ENCODE measurements at places on chromosomes 7 and 10. TPM values are rescaled to one million over a fixed set of nuclear protein-coding genes. Genes with fewer than 3 reads are reported as not detected.
A peak's percentile ranks its signal among the peaks of the same experiment; 100 is the strongest.

GPRIN2 gene
- polyA plus RNA-seq: not detected

ADIRF gene
- 184 TPM for polyA plus RNA-seq

CLRN3 gene
- polyA plus RNA-seq: not detected

MBL2 gene
- polyA plus RNA-seq: not detected

KAZALD1 gene
- polyA plus RNA-seq: 34.4 TPM

PWWP2B gene
- 0.66 TPM for polyA plus RNA-seq

SKIDA1 gene
- polyA plus RNA-seq: 0.80 TPM

DLX5 gene
- not detected for polyA plus RNA-seq

GRCh38 chr10:8181496-8182157 is 127.1 kb downstream of the GATA3 start:
- DNase-seq: no peak

- DNase-seq: peak; percentile 8
Measured at GRCh38 chr7:115478426-115478825, 552.1 kb downstream of the TFEC start.

- DNase-seq: peak; percentile 81
Measured at GRCh38 chr7:16916105-16916639, 34.4 kb upstream of the AGR3 start.

DNA sequence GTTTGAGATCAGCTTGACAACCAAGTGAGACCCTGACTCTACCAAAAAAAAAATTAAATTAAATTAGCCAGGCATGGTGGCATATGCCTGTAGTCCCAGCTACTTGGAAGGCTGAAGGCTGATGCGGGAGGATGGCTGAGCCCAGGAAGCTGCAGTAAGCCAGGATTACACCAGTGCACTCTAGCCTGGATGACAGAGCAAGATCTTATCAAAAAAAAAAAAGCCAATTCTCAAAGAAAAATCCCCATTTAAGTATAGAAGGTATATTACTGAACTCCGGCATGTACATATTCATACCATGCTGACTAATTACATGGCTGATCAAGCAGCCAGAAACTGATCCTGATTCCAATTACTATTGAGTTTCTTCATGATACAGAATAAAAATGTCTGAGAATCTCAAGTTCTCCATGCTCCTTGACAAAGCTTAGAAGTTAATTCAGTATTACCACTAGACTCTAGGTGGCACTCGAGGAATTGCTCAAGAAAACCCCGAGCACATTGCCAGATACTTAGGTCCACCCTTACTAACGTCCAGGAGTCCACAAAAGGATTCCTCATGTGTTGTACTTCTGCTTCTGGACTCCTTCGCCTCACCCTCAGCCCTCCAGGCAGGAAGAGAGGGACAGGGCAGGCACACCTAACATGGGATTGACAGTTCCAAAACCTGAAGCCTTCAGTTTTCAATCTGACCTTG is 148.9 kb downstream of the PARD3 start:
- peak; percentile 96 for DNase-seq

DNA sequence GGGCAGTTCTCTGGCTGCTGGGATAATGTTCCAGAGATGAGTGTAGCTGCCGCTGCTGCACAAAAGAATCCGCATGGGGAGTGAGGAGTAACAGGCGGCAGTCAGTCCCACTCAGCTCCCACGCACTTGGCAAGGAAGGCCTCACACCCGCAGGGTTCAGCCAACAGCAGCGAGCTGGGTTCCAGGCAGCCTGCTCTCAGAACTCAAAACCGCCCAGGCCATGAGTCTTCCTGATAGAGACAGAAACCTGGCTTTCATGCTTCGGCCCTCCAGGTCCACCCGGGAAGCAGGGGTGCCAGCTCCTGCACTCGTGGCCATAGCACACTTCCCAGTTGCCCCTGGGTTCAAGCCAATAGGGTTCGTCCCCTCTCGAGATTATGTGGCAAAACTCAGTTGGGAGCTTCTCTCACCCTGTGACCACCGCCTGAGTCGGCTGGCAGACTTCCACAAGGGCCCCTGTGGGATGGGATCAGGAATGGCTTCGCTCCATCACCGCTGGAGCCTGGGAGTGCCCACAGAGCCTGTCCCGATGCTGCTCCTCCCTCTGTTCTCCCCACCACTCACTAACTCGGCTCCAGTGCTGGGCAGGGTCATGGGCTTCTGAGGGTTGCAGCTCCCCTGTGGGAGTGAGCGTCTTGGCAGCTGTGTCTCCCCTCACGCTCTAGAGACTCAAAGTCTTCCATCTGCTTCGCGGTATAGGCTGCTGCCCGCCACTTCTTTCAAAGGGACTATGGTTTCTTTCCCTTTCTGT is 20.6 kb downstream of the CLRN3 start:
- peak; percentile 56 for DNase-seq

DNA sequence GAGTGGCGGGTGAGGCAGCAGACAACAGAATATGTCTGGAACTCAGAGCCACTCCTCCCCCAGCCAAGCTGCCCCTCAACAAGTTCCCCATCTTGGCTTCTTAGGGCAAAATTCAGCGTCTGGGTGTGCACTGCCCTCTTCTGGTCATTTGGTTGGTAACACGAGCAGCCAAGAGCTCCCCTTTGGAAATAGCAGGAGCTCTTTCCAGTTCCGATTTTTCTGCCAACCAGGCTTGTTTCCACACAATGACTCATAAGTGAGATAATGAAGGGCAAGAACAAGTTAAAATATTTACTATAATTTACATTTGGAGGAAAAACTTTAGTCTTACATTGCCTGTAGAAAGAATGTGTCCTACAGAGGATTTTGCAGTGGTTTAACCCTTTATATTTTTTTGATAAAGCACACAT is 70.5 kb downstream of the ADCYAP1R1 start:
- DNase-seq: peak; percentile 91

DNA sequence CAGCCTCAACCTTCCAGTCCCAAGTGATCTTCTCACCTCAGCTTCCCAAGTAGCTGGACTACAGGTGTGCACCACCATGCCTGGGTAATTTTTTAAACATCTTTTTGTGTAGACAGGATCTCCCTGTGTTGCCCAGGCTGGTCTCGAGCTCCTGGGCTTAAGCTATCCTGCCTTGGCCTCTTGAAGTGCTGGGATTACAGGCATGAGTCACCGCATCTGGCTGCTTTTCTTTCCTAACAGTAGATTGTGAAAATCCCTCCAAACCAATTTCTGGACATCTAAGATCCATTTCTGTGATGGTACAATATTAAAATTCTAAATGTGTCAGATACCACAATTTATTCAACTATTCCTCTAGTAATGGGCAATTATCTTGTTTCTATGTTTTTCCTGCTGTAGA is 38.7 kb downstream of the RAB18 start:
- DNase-seq: peak; percentile 75

GRCh38 chr7:73451780-73452398 is 18.3 kb downstream of the FZD9 start:
- DNase-seq: peak; percentile 73

DNA sequence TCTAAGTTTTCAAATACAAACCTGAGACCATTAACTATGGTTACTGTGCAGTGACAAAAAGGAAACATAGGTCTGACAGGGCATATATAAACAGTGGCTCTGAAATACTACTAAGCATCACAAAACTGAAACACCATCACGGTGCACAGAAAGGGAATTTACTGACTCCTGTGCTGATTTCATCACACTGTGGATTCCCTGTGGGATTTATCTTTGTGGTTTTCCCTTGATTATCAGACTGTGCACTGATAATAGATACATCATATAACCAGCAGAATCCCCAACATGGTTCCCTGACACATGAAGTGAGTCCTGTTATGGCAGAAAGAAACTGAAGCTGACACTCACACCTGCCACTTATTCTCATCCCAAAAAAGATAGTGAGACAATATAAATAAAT is 676.3 kb upstream of the KCND2 start:
- no peak for DNase-seq

GRCh38 chr10:122852261-122852660 is 6.6 kb upstream of the CUZD1 start:
- peak; percentile 35 for DNase-seq

GRCh38 chr10:114386452-114386851 is 17.9 kb downstream of the AFAP1L2 start:
- no peak for DNase-seq

DNA sequence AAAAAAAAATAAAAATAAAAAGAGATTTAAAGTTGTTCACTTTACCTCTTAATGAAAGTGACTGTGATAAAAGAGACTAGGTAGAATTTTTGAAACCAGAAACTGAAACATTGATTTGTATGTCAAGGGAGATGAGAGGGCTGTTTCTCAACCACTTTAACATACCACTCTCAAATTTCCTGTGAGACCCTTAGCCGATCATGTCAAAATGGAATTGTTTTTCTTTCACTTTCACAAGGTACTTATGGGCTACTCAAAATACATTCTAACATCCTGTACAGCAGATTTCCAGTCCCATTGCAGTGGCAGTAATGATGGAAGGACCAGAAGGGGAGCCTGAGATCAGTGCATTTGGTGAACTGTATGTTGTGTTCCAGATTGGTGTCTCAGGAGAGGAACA is 261.2 kb downstream of the PPP1R3A start:
- DNase-seq: no peak

GRCh38 chr7:85713171-85713570 is 526.3 kb upstream of the SEMA3D start:
- DNase-seq: no peak

DNA sequence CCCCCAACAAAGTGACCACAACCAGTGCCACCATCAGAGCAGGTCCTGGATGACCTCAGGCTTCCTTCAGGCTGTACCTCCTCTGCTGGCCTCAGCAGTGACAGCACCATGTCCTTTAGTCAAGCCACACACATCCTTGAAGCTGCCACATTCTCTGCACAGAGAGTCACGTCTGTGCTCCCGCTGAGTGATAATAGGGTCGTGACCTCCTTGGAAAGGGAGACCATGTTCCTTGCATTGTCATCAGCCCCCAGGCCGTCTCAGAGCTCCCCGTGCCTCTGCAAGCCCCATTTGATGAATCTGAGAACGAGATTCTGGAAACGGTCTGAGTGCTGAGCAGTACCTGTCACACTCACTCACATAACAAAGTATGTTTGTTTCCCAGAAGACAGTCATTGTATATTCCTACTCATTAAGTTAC is 106.5 kb upstream of the PRR15 start:
- peak; percentile 26 for DNase-seq

GRCh38 chr7:129612112-129613015 is 844 bp downstream of the NRF1 start:
- peak; percentile 69 for DNase-seq

- DNase-seq: peak; percentile 11
Measured at GRCh38 chr10:74859546-74859945, 33.1 kb downstream of the KAT6B start.

DNA sequence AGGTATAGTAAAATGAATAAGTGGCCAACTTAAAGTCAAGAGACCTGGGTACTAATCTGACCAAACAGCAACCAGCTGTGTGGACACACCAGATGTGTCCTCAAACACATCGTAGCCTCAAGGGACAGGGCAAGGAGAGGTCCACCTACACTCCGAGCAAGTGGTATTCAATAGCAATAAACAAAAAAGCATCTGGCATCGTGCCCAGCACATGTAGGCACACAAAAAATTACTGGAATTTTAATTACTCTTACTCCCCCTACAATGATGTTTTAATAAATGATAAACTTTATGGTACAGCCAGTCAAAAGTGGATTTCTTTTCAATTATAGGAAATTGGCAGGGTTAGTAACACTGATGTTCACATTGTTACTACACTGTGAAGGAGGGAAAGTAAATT is 3.5 kb upstream of the RGS10 start:
- peak; percentile 21 for DNase-seq

- no peak for DNase-seq
Measured at GRCh38 chr10:86103391-86104101, 263.0 kb downstream of the GRID1 start.

DNA sequence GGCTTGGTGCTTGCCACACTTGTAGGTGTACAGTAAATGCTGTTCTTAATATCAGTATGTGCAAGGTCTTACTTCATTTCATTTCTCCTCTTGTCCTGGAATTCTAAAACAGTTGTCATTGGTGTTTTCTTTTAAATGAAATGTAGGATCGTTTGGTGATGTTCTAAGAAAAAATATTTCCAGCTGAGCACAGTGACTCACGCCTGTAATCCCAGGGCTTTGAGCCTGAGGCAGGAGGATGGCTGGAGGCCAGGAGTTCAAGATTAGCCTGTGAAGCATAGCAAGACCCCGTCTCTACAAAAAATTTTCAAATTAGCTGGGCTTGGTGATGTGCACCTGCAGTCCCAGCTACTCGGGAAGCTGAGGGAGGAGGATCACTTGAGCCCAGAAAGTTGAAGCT is 32.6 kb upstream of the ELN start:
- peak; percentile 81 for DNase-seq

DNA sequence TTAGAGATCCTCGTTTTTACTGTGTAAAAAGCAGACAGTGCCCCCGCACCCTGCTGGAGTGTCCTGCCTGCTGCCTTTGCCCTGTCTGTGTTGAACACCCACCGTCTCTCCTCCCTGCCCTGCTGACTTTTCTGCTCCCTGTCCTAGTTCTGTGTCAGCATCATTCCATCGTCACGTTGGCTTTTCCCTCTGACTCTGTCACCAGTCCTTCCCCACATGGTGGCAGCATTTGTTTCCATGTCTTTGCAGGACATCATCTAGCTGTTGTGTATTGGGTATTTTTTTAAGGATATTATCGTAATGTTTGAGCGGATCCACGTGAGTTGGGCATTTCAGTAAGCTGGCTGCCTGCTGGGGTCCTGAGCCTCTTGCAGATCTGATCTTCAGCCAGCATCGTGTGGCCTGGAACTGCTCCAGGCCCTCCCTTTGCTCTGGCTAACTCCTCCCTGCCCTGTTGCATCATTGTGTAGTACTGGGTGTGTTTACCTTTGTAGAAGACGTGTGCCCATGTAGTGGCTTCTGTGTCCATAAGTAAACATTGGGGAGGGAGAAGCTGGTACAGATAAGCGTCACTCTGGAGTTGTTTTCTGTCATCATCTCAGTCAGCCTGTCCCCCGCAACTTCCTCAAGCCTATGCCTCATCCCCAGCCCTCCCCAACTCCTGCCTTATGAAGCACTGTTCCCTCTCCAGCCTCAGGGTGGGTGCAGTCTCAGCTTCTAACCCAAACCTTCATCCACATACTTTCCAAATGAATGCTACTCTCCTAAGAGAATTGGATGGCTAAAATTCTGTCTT is 44.3 kb downstream of the TRRAP start:
- peak; percentile 39 for DNase-seq

GRCh38 chr10:10792681-10793080 is 225.0 kb upstream of the CELF2 start:
- DNase-seq: peak; percentile 81

DNA sequence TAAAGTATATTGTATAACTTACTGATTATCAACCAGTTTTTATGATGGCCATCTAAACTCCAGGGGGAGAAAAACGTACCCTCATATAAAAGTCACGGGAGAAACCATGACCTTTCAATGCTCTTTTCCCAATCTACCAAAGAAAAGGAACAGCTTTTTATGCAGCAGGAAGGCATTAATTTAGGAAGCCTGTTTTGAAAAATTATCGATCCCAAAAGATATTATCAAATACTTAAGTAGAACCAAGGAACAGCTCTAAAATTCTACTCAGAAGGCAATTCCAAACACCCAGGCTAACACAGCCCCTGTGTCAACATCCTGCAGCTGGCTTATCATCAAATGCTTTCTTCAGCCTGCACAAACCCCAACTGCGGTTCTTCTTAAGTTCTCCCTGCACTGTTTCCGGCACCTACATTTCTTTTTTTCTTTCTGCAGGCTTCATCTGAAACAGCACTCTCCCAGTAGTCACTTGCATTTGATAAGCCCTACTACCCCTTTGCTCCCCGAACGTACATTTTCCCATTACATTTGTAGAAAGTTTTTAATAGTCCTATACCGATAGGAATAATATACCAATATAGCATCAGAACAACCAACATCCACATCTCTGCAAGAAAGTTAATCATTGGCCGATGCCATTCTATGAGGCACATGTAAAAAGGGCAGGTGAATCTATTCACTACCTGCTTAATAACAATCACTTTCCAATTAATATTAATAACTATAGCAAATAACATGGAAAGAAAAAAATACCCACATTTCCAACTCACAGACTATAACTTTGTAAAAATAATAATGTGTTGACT is 47.9 kb downstream of the PIP4K2A start:
- no peak for DNase-seq

Data from GM23248 (cell line).